ENCODE measurements at places on chromosomes 12 and 14.

DNA sequence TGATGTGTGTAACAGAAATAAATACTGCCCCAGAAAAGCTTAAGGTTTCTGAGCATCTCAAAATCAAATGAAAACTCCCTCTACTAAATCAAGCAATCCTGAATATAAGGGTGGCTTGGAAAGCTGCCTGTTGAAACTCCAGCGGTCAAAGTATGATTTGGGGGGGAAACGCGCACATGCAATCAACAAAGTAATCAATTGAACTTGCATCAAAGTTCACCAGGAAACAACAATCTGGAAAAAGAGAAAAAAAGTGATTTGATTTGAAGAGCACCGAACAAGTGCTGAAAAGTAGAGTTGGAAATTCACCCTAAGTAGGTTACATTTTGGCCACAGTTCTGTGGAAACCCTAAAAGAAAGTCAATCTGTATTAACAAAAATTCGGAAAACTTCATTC is 700 bp downstream of the CNIH1 start:
- DNase-seq, result no peak

GRCh38 chr14:64974563-64974962 is 2.4 kb upstream of the RAB15 start:
- DNase-seq, result no peak

DNA sequence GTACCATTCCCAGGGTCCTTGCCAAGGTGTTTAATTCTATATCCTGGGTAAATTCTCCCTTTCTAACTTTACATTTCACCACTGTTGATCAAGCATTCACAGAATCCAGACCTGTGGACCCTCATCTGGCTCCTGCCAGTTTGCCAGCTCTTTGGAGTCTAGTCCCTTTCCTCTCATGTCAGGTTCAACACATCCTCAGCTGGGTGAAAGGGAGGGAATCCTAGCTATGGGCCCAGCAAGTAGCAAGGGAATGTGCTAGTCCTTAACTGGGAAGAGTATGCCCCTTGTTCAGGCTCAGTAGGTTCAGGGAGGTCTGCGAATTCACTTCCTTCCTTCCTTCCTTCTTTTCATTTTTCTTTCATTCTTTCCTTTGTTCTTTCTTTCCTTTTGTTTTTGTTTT is 38.2 kb upstream of the HMGA2 start:
- DNase-seq, result no peak

- DNase-seq, result no peak
Observed at GRCh38 chr14:51094282-51094821, 553 bp downstream of the TRIM9 start.

GRCh38 chr12:42056130-42056529 is 88.5 kb downstream of the GXYLT1 start:
- no peak for DNase-seq

DNA sequence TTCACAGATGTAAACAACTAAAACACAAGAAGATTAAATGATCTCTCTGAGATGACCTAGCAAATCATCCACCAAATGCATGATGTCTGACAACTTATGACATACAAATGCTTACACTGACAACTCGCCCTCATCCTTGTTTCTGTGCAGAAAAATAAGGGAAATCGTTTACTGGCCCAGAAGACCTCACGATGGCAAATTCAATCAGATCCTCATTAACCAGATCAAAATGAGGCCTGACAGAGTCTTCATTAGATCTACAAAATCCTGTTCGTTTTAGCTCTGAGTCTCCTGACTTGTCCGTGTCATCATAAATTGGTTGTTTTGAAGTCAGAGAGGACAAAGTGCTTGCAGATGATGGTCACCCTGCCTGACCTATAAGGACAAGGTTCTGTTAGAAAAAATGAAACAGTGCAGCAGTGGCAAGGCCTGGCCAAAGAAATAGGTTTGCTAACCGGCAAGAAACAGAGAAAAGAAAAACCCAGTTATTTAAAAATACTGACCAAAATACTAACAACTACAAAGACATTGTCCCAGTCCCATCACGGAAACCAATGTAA is 109.5 kb downstream of the BTG1 start:
- no peak for DNase-seq

DNA sequence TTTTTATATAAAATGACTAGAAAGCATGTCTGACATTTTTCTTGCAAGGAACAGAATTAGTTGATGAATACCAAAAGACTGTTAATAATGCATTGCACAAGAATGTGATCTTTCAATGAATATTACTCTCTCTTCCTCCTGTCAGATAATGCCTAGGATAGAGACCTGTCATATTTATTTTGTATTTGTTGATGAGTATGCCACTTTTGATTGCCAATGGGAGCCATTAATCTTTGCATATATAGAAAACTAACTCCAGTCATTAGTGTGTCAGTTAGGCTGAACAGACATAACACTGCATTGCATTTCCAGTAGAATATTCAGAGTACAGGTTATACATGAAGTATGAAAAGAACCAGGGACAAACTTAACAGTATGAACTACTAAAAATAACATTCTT is 1125.3 kb downstream of the LRFN5 start:
- no peak for DNase-seq

DNA sequence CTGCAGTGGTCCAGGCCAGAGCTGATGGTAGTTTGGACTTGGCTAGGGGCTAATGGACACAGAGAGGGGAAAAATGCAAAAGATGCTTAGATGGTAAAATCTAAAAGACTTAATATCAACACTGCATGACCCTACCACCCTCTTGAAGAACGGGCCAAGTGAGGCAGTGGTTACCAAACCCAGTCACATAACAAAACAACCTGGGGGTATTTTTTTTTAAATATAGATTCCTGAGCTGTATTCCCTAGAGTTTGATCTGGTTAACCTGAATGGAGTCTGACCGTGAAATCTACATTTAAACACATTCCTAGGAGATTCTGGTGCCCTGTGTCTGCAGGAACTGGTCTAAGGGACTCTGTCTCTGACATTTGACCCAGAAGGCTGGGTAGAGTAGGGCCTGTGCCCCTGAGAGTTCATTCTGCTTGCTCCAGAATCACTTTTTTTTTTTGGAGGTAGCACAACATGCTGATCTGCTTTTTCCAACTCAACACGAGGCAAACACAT is 15.7 kb downstream of the ABHD4 start:
- DNase-seq, result no peak

DNA sequence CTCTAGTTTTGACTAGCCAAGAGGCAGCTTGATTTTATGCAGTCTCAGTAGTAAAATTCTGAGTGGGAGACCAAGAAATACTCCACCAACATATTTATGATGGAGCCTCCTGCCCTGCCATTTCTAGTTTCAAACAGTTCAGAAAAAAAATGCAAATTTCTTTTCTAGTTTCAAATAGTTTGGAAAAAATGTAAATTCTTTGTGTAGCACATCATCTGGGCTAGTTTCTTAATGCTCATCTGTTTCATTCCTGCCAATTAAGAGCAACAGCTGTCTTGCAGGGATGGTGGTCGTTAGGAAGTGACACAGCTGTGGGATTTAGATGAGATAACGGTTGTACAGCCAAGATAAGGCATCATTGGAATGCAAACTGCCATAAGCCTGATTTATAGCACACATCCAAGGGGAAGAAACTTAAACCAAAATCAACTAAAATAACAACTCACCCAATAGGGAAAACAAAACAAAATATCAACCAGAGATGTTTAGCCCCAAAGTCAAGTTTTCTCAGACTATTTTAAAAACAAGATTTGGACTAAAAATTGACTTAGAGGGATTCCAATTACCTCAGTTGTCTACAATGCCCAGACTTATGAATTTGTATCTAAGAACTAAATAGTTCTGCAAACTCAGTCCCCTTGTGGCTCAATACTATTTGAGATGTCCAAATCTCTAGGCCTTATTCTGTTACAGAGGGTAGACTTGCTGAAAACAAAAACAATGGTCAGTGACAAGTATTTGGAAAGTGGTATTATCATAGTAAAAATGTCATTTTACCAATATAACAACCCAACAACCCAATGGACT is 291.3 kb upstream of the ATP2B1 start:
- DNase-seq, result no peak

DNA sequence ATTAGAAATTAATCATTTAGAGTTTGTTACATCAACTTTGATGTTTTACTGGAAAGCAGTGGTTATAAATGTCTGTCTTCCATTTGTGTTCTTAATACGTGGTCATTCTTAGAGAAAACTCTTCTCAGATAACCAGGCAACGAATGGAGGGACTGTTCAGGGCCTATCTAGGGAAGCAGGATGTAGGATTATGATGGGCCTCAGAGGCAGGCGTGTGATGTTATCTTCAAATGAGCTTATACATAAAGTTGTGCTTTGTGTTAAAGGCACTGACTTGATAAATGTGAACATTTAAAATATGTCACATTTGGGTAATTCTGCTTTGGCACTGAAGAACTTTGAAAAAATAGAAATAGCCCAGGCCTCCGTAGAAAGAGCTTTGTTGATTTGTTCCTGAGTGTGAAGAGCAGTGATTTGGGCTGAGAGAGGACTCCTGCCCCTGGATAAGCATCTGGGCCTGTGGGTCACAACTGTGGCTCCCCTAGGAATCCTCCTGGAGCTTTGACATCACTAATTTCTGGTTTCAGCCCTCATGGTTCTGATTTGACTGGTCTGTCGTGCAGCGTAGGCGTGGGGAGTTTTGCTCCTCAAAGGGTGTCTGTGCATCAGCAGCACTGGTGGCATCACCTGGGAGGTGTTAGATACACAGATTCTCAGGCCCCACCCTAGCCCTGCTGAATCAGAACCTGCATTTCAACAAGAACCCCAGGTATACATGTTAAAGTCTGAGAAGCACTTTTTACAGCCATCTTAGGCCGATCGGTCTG is 55.4 kb downstream of the SAMD4A start:
- no peak for DNase-seq

All from cerebellar nuclear complex (tissue), 1 donor.